GM23248 (cell line): ENCODE measurements at places on chromosomes 16 and 17. TPM values are rescaled to one million over a fixed set of nuclear protein-coding genes. Genes with fewer than 3 reads are reported as not detected.

GRCh38 chr17:68102318-68102758, 66.8 kb downstream of the KPNA2 start:
- DNase-seq, result peak; percentile 30
- H3K27ac ChIP-seq, result no peak overlapping the region
- H3K36me3 ChIP-seq, result no peaks in the 10 kb centered on the region
- H3K27me3 ChIP-seq, result no peaks in the 10 kb centered on the region
- 0 out of 2 replicates have a peak, but pooled peaks cover 6% of the 10 kb centered on the region for H3K4me1 ChIP-seq
- H3K4me3 ChIP-seq, result peak overlapping the region; percentile 80

- H3K27ac ChIP-seq, result peak overlapping the region; percentile 37
- H3K4me1 ChIP-seq, result 0 out of 2 replicates have a peak, but pooled peaks cover 5% of the 10 kb centered on the region
- no peak overlapping the region for H3K4me3 ChIP-seq
- H3K27me3 ChIP-seq, result no peaks in the 10 kb centered on the region
- no peaks in the 10 kb centered on the region for H3K36me3 ChIP-seq
These were observed 17.9 kb downstream of the SNX29 start for GRCh38 chr16:11994143-11995119.

Gene TAC4
- not detected in 2 replicates for total RNA-seq

Gene C17orf67
- total RNA-seq, result 1.3 TPM in 1 of 2 replicates, not detected in the other

GRCh38 chr16:2964475-2965336, 631 bp downstream of the KREMEN2 start:
- peak; percentile 32 for DNase-seq
- H3K27me3 ChIP-seq, result peaks cover 55% of the 10 kb centered on the region
- no peaks in the 10 kb centered on the region for H3K36me3 ChIP-seq
- H3K4me3 ChIP-seq, result no peak overlapping the region
- H3K4me1 ChIP-seq, result no peaks in the 10 kb centered on the region
- no peak overlapping the region for H3K27ac ChIP-seq

DNA sequence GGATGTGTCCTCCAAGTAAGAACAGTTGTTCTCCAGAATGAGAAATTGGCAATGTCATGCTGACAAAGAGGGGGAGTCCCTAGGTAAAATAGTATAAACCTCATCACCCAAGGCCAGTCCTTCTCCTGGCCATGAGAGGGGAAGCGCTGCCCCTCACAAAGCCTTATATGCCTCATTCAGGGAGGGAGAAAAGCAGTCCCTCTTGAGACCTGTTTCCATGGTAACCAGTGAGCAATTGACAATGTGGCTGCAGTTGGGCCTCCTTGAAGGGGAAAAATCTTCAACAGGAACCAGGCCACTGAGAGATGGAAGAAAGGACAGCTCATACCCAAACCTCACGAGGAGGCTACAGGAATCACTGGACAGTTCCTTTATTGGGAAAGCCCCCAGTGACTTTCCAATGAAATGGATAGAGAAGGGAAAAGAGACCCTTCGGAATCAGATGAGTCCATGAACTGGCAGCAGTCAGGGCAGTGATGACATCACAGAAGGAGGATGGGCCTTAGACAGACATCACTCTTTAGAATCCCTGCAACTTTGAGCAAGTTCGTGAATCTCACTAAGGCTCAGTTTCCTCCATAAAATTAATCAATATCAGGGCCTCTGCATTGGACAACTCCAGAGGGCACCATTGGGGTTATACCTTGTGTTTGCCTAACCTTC, 275.7 kb downstream of the TOX3 start:
- H3K4me1 ChIP-seq, result no peaks in the 10 kb centered on the region
- no peak for DNase-seq
- H3K27ac ChIP-seq, result no peak overlapping the region
- no peaks in the 10 kb centered on the region for H3K36me3 ChIP-seq
- no peaks in the 10 kb centered on the region for H3K27me3 ChIP-seq

Gene NAA60
- 11.2 and 14.4 TPM in 2 replicates for total RNA-seq

GRCh38 chr17:65198653-65199382, 61.6 kb downstream of the RGS9 start:
- no peaks in the 10 kb centered on the region for H3K4me1 ChIP-seq
- DNase-seq, result peak; percentile 70
- no peaks in the 10 kb centered on the region for H3K27me3 ChIP-seq
- no peak overlapping the region for H3K27ac ChIP-seq
- no peak overlapping the region for H3K4me3 ChIP-seq

Gene PIGS
- 57.8 and 76.0 TPM in 2 replicates for total RNA-seq

DNA sequence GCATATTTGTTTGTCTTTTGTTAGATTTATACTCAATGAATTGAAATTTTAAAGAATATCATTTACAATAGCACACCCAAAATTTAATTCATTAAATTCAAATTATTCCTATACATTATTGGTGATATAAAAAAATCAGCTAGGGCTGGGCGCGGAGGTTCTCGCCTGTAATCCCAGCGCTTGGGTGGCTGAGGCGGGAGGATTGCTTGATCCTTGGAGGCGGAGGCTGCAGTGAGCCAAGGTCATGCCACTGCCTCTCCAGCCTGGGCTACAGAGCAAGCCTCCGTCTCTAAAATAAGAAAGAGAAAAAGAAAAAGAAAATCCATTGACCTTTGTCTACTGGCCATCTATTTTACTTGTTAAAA, 4.5 kb upstream of the PRDM7 start:
- no peaks in the 10 kb centered on the region for H3K36me3 ChIP-seq
- H3K27ac ChIP-seq, result no peak overlapping the region
- DNase-seq, result peak; percentile 15
- peak overlapping the region; percentile 84 for H3K4me3 ChIP-seq
- 0 out of 2 replicates have a peak, but pooled peaks cover under 1% of the 10 kb centered on the region for H3K27me3 ChIP-seq

Gene NXPH3
- total RNA-seq, result 0.76 and 1.4 TPM in 2 replicates

GRCh38 chr16:87288753-87289362, 28.3 kb downstream of the C16orf95 start:
- no peaks in the 10 kb centered on the region for H3K36me3 ChIP-seq
- DNase-seq, result peak; percentile 8
- no peaks in the 10 kb centered on the region for H3K4me1 ChIP-seq
- H3K27me3 ChIP-seq, result no peaks in the 10 kb centered on the region
- H3K4me3 ChIP-seq, result no peak overlapping the region

DNA sequence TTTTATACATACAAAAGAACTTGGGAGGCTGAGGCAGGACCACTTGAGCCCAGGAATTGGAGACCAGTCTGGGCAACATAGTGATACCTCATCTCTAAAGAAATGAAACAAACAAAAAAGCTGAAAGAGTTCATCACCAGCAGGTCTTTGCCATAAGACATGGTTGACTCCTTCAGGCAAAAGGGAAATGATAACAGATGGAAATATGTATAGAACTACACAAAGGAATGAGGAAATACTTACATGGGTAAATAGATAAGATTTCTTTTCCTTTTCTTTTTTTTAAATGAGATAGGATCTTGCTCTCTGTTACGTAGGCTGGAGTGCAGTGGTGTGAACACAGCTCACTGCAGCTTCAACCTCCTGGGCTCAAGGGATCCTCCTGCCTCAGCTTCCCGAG, 165.3 kb downstream of the PARN start:
- no peak overlapping the region for H3K27ac ChIP-seq
- no peak overlapping the region for H3K4me3 ChIP-seq
- H3K4me1 ChIP-seq, result peaks cover 11% of the 10 kb centered on the region
- no peaks in the 10 kb centered on the region for H3K36me3 ChIP-seq

Gene GRAP
- total RNA-seq, result not detected in 2 replicates

DNA sequence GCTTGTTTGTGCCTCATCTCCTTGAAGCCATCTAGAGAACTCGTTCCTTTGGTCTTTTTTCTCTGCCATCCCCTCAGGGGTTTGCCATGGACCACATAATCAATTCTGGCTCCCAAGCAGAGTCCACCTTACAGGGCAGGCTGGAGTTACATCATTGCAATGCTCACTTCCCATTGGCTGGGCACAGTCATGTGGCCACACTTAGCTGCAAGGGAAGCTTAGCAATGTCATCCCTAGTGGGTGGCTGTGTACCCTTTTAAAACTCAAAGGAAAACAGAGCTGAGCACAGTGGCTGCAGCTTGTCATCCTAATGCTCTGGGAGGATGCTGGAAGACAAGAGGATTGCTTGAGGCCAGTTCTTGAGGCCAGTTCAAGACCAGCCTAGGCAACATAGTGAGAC, 41.9 kb upstream of the POLR3E start:
- no peak overlapping the region for H3K27ac ChIP-seq
- DNase-seq, result peak; percentile 19
- H3K27me3 ChIP-seq, result no peaks in the 10 kb centered on the region
- H3K4me3 ChIP-seq, result no peak overlapping the region

- H3K4me3 ChIP-seq, result no peak overlapping the region
- peak; percentile 93 for DNase-seq
- H3K4me1 ChIP-seq, result peaks cover 14% of the 10 kb centered on the region
- no peaks in the 10 kb centered on the region for H3K36me3 ChIP-seq
- H3K27ac ChIP-seq, result peak overlapping the region; percentile 40
These were observed 14.7 kb upstream of the XYLT2 start for GRCh38 chr17:50331085-50331791.

Gene STXBP4
- total RNA-seq, result 4.6 and 5.9 TPM in 2 replicates

- no peak overlapping the region for H3K4me3 ChIP-seq
- H3K36me3 ChIP-seq, result no peaks in the 10 kb centered on the region
- H3K27ac ChIP-seq, result peak overlapping the region; percentile 85
- peaks cover 69% of the 10 kb centered on the region for H3K4me1 ChIP-seq
- H3K27me3 ChIP-seq, result no peaks in the 10 kb centered on the region
These were observed 289.4 kb downstream of the SEC14L1 start for GRCh38 chr17:77429969-77430752.

GRCh38 chr16:79798416-79799053, 198.0 kb upstream of the MAF start:
- no peak for DNase-seq
- no peaks in the 10 kb centered on the region for H3K36me3 ChIP-seq
- H3K4me1 ChIP-seq, result no peaks in the 10 kb centered on the region
- no peak overlapping the region for H3K27ac ChIP-seq

Gene PABPN1L
- total RNA-seq, result not detected in 2 replicates

Gene GUCY2D
- 0.22 and 0.89 TPM in 2 replicates for total RNA-seq

DNA sequence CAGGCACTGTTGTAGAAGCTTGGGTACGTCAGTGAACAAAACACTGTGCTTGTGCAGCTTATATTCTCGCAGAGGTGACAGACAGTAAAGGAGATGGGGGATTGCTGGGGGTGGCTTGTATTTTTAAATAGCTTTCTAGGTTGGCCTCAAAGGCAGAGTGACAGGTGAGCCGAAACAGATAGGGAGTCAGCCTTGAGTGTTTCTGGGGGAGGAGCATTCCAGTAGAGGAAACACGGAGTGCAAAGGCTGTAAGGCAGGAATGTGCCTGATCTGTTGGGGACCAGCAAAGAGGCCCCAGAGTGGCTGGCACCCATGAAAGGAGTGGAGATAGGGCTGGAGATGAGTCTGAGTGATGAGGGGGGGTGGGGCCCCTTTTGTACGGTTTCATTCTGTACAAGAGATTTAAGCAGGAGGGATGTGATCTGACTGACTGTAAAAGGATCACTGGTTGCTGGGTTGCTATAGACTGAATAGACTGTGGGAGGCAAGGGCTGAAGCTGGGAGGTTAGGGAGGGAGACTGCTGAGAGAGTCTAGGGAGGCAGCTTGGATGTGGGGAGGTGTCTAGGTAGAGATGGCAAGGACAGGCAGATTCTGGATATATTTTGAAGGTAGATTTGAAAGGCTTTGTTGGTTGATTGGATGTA, 15.2 kb downstream of the NUP93 start:
- H3K27me3 ChIP-seq, result no peaks in the 10 kb centered on the region
- H3K36me3 ChIP-seq, result no peaks in the 10 kb centered on the region
- no peak overlapping the region for H3K27ac ChIP-seq
- H3K4me3 ChIP-seq, result no peak overlapping the region
- H3K4me1 ChIP-seq, result peaks cover 32% of the 10 kb centered on the region

Gene ACACA
- 21.9 and 38.3 TPM in 2 replicates for total RNA-seq

Gene MMP15
- 1.4 and 1.6 TPM in 2 replicates for total RNA-seq

DNA sequence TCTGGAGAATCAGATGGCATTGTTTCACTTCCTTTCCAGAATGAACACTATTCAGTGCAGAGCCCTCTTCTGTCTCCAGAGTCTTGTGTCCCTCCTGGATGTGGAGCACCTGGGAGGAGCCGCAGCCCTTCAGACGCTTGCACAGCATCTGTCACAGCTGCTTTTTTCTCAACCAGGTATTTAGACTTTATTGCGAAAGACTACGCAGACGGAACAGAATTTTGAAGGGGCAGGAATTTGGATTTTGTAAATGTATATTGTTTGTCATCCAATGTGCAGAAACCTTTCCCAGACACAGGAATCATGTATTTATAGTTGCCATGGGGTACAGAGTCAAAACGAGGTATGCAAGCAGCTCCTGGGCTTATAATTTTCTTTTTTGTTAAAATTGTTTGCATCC, 20.4 kb downstream of the HEATR3 start:
- no peak overlapping the region for H3K27ac ChIP-seq
- no peak overlapping the region for H3K4me3 ChIP-seq
- no peaks in the 10 kb centered on the region for H3K4me1 ChIP-seq
- H3K36me3 ChIP-seq, result peaks cover 34% of the 10 kb centered on the region; the same call in 1 of the 2 replicates
- H3K27me3 ChIP-seq, result no peaks in the 10 kb centered on the region
